WTC11 (cell line): ENCODE measurements at places on chromosomes 2 and 18. TPM values are rescaled to one million over a fixed set of nuclear protein-coding genes. Genes with fewer than 3 reads are reported as not detected.

Gene EMILIN1
- 3.0 to 4.0 TPM (median 3.5 TPM) in 3 replicates for total RNA-seq

DNA sequence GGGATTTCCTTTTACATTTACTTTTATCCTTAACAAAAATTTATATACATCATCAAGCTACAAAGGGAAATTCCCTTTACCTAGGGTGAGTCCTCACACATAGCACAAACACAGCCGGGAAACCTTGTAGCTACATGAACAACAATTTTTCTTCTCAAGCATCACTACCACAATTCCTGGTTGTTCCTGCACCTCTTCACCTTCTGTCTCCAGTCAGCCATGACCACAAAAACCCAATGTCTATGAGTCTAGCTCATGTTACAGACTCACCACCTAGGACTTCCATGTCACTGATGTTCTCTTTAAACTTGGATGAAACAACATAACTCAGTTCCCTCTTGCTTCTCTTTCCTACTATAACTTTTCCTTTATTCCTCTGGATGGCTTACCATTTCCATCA lies 460.4 kb downstream of the MBD2 start:
- no peaks in the 10 kb centered on the region for H3K27me3 ChIP-seq
- H3K27ac ChIP-seq, result no peak overlapping the region
- no peaks in the 10 kb centered on the region for H3K4me1 ChIP-seq
- H3K4me3 ChIP-seq, result no peak overlapping the region

Gene ABCG8
- total RNA-seq, result 0.23 to 0.25 TPM in 2 of 3 replicates, not detected in the other

GRCh38 chr2:144509001-144509878 lies 10.7 kb downstream of the ZEB2 start:
- H3K4me1 ChIP-seq, result peaks cover 78% of the 10 kb centered on the region
- no peaks in the 10 kb centered on the region for H3K36me3 ChIP-seq
- peaks cover 63% of the 10 kb centered on the region for H3K27me3 ChIP-seq
- H3K27ac ChIP-seq, result no peak overlapping the region
- H3K4me3 ChIP-seq, result peak overlapping the region; percentile 28

- DNase-seq, result no peak
- no peaks in the 10 kb centered on the region for H3K27me3 ChIP-seq
- no peak overlapping the region for H3K27ac ChIP-seq
- no peak overlapping the region for H3K4me3 ChIP-seq
- 0 out of 2 replicates have a peak, but pooled peaks cover 4% of the 10 kb centered on the region for H3K4me1 ChIP-seq
Measured at GRCh38 chr2:67201521-67201920, 195.6 kb upstream of the ETAA1 start.

GRCh38 chr2:146701183-146701582 lies 1143.6 kb upstream of the ACVR2A start:
- no peaks in the 10 kb centered on the region for H3K27me3 ChIP-seq
- no peak overlapping the region for H3K27ac ChIP-seq
- no peak overlapping the region for H3K4me3 ChIP-seq

GRCh38 chr2:133682347-133682746 lies 114.1 kb upstream of the NCKAP5 start:
- H3K4me1 ChIP-seq, result no peaks in the 10 kb centered on the region
- H3K4me3 ChIP-seq, result no peak overlapping the region
- no peaks in the 10 kb centered on the region for H3K36me3 ChIP-seq
- no peaks in the 10 kb centered on the region; the same call in 1 of the 2 replicates for H3K27me3 ChIP-seq
- DNase-seq, result no peak
